ENCODE measurements at places on chromosomes 4 and X.

- no peak for DNase-seq
Observed at GRCh38 chr4:166128403-166128802, 255.4 kb downstream of the TLL1 start.

DNA sequence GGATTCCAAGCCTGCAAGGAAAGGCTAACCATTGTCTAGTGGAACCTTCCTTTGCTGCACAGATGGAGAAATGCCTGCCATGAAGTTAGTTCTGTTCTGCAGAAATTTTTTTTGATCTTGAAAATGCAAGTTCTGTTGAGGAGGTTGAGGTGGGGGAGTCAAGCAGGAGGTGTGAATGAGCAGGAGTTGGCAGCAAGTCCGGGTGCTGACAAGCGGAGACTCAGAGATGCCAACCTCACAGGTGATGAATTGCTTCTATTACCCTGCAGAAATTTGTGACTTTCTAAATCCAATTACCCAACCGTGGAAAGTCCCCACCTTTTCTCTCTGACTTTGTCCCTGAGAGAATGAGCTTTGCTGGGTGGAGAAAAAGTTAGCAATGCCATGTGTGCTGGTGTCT is 350.1 kb downstream of the DHRSX start:
- no peak for DNase-seq

GRCh38 chr4:30559481-30559880 is 160.7 kb upstream of the PCDH7 start:
- no peak for DNase-seq

DNA sequence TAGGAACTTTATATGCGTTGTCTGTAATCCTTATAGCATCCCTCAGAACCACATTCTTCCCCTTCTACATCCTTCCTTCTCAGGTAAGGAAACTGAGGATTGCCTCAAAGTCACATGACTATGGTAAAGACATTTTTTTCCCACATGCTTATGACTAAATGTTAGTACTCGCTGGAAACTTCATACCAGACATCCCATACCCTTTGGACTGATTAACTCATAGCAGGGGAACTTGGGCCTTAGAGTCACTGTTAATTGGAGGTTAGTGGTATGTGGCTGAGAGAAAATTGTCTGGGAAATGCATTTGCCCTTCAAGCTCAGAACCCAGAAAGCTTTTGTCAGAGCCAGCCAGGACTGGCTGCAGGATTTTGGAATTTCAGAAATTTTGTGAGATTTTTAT is 155.0 kb downstream of the RELL1 start:
- DNase-seq: no peak

- no peak for DNase-seq
Observed at GRCh38 chr4:67911141-67911540, 27.3 kb upstream of the TMPRSS11D start.
